Stimulated activated CD8-positive, alpha-beta memory T cell treated with anti-CD3 and anti-CD28 coated beads, Interleukin-4, amount 100 ng/mL, for 4 hours (primary cell): ENCODE measurements at places on chromosomes 5 and 9.

- DNase-seq, result no peak
Observed at GRCh38 chr9:110746211-110746930, 77.8 kb downstream of the MUSK start.

DNA sequence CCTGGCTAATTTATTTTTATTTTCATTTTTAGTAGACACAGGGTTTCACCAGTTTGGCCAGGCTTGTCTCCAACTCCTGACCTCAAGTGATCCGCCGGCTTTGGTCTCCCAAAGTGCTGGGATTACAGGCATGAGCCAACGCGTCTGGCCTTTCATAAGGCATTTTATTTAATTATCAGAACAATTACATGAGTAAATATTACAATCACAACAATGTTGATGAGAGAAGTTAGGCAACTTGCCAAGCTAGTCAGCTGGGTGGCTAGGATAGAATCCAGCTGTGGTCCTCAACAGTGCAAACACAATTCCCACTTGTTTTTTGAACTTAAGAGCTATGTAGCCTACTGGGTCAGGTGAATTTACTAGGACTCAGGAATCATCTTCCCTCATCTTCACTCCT lies 22.0 kb downstream of the C9orf57 start:
- no peak for DNase-seq

- no peak for DNase-seq
Observed at GRCh38 chr9:21801683-21802417, 586 bp upstream of the MTAP start.

GRCh38 chr5:140372971-140373487 lies 13.0 kb downstream of the SLC4A9 start:
- peak; percentile 6 for DNase-seq

GRCh38 chr5:135272311-135272805 lies 126.7 kb downstream of the MACROH2A1 start:
- DNase-seq, result no peak

GRCh38 chr5:149172261-149172660 lies 31.0 kb downstream of the ABLIM3 start:
- DNase-seq, result no peak

DNA sequence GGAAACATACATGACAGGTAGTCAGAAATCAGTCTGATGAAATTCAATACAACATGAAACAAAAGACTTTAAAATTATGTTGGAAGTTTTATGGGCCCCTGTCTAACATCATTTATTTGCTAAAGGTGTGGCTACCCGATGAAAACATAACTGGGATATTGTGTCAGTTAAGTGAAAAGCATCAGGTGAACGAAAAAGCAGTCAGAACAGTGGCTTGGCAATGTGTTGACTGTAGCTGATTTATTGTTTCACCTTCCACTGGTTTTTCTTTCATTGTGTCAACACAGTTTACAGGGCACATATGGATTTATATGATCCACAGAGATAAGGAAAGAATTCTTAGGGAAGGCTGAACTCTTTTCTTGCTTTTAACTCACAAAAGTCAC lies 429.6 kb upstream of the ZNF608 start:
- DNase-seq, result no peak

- DNase-seq, result no peak
Observed at GRCh38 chr9:75487856-75488718, 399.8 kb downstream of the OSTF1 start.

DNA sequence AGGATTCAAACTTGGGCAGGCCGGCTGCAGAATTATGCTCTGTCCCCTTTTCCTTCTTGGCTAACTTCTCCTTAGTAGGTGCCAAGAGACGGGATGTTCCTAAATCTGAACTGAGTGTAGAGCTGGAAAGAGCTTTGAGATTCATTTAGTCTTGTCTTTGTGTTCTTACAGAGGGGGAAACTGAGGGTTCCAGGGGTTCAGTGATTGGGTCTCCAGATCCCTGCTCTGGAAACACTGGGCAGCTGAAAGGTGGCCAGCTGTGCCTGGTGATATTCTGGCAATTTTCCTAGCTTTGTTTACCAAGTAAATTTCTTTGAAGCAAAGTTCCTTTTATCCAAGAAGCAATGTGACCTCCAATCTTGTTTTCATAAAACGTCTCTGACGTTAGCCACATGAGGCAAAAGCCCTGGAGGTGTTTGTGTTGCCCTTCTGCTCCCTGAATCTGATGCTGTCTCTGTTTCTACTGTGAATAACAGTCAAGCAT lies 288.7 kb downstream of the ZSWIM6 start:
- no peak for DNase-seq

- no peak for DNase-seq
Observed at GRCh38 chr5:99076723-99077640, 148.2 kb upstream of the CHD1 start.

GRCh38 chr5:94103514-94104245 lies 362.3 kb upstream of the POU5F2 start:
- DNase-seq, result no peak

- DNase-seq, result no peak
Observed at GRCh38 chr5:116546033-116546742, 28.4 kb downstream of the SEMA6A start.

- no peak for DNase-seq
Observed at GRCh38 chr5:61273279-61273975, 58.6 kb upstream of the ZSWIM6 start.

DNA sequence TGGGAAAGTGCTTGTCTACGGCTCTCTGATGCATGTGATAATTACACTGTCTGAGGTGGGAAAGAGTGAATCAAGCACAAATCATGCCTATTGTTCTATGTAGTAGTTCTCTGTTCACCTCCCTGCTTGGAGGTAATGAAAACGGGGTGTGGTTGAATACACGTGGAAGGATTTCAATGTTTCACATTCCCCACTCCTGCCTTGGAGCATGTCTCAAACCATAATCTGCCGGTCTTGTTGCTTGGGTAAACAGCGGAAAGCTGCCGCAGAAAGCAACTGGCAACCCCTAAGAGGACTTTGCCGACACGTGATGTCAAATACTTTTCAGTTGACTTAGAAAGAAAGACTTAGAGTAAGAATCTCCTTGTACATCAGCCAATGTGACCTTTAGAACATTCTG lies 63.5 kb upstream of the MOCS2 start:
- no peak for DNase-seq

GRCh38 chr9:20178679-20179078 lies 389.8 kb upstream of the SLC24A2 start:
- DNase-seq, result no peak

DNA sequence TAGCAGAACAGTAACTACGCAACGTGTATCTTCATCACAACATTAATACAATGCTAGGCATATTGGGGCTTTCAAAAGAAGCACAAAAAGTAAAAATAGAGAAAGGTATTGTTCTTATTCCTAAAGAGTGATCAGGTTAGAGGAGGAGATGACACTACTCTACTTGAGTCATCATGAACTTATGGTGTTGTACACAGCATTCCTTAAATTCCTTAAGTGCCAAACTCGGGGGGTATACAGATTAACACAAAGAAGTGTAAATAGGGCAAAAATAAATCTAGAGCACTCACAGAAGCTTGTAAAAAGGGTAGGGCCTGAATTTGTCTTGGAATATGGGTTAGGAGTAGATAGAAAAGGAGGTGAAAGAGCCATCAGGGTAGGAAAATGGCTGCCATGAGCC lies 308.0 kb upstream of the DAP start:
- DNase-seq, result no peak

DNA sequence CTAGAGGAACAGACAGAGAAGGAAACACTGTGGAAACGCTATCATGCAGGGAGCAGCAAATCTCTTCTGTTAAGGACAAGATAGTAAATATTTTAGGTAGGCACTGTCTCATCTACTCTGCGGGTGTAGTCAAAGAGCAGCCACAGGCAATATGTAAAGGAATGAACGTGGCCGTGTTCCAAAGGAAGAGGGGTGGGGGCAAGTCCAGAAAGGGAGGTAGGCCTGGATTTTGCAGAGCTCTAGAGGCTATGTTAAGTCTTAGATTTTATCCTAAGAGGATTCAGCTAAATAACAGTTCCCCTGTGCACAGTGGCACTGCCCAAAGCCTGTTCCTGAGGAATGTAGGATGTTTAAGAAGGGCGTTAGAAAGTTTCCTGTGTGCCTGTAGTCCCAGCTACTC lies 161.6 kb downstream of the ACTL7B start:
- no peak for DNase-seq

GRCh38 chr5:154513669-154514084 lies 35.6 kb upstream of the HAND1 start:
- DNase-seq, result no peak

DNA sequence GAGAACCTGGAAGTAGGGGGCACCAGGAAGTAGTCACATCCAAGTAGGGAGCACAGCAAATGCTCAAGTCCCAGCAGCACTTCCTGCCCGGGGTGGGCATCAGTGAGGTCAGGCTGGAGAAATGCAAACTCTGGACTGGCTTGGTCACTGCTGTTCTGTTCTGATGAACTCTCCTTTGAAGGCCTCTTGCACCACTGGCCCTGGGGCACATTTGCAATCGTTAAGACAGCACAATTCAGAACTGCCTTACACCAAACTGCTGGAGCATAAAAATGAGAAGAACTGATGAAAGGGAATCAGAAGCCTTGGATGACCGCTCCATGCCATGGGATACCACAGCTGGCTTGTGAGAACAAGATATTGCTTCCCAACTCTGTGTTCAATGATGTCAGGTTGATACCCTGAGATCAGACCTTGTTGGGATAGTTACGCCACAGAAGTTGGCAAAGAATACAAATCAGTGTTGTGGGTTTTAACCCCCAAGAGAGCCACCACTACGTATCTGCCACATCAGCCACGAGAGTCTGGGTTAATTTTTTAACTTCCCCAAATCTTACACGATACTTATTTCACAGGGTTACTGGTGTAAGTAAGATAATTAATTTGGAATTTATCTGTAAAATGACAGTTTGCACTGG lies 42.3 kb upstream of the ZSWIM6 start:
- DNase-seq, result no peak

DNA sequence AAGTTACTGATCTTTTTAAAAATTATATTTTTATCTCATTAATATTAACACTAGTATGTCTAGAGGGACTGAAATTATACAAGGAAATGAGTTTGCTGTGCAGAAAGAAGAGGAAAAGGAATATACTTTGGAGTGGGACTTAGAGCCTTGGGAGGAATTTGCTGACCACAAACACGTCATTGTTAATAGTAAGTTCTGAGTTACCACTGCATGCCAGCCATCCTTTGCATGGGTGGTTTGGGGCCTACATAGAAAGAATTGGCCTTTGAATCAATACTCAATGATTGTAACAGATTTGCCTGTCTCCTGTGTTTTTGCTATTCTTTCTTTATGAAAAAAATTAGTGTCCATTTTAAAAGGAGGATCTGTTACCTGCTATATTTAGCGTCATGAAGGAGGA lies 232.6 kb upstream of the TNC start:
- no peak for DNase-seq

GRCh38 chr9:121048618-121049017 lies 1.5 kb downstream of the C5 start:
- no peak for DNase-seq

- DNase-seq, result no peak
Observed at GRCh38 chr5:138471052-138471361, 5.7 kb downstream of the EGR1 start.

DNA sequence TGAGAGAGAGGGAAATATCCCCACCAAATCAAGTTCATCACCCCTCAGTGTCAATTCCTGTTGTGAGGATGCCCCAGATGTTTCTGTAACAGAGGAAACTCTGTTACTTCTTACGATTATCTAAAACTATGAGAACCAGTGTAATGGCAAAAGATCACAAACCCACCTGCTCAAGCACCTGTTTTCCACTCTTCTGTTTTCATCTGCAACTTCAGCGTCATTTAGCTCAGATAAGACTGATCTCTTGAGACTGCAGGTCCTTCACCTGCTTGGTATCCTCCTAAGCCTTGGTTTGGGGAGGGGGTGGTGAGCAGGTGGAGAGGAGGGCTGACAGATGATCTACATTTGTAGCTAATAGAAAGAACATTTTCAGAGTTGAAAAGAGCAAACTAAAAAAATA lies 229.3 kb downstream of the SLF1 start:
- no peak for DNase-seq
